ENCODE measurements at places on chromosomes 13 and 19.

- DNase-seq: peak; percentile 61
Observed at GRCh38 chr19:45952686-45953505, 20.8 kb downstream of the NOVA2 start.

DNA sequence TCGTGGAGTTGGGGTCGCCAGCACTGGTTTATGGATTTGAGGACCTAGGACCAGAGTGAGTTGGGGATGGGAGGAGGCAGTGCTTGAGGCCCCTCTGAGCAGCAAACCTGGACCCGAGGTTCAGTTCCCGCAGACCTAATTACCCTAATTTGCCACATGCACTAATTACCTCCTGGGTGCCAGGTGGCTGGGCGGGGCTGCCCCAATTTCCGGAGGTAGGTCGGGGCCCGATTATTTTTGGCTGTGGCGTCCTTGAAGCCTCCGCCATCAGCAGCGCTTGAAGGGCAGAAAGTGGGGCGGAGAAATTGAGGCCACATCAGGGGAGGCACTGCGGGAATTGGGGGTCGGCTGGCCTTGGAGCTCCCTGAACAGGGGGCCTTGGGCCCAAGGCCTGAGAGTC lies 5.9 kb upstream of the HOMER3 start:
- DNase-seq: no peak

DNA sequence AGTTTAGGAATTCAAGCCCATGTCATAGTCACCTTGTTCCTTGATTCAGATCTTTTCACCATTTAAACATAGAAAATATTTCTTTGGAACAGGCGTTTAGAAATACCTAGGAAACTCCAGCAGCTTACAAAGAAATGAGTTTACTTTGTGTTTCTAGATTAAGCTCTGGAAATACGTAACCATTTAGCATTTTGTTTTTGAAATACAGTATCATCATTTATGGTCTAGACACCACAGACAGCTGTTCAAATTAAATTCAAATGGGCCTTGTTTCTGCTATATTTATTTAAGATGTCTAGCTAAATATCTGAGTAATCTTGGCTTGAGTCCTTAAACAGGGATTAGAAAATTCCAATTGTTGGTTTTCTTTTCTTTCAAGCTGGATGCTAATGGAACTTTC lies 228.5 kb downstream of the NDFIP2 start:
- no peak for DNase-seq

- no peak for DNase-seq
Observed at GRCh38 chr19:33386361-33386858, 12.9 kb downstream of the CEBPG start.

GRCh38 chr13:108494991-108495645 lies 134.3 kb upstream of the MYO16 start:
- DNase-seq: no peak

DNA sequence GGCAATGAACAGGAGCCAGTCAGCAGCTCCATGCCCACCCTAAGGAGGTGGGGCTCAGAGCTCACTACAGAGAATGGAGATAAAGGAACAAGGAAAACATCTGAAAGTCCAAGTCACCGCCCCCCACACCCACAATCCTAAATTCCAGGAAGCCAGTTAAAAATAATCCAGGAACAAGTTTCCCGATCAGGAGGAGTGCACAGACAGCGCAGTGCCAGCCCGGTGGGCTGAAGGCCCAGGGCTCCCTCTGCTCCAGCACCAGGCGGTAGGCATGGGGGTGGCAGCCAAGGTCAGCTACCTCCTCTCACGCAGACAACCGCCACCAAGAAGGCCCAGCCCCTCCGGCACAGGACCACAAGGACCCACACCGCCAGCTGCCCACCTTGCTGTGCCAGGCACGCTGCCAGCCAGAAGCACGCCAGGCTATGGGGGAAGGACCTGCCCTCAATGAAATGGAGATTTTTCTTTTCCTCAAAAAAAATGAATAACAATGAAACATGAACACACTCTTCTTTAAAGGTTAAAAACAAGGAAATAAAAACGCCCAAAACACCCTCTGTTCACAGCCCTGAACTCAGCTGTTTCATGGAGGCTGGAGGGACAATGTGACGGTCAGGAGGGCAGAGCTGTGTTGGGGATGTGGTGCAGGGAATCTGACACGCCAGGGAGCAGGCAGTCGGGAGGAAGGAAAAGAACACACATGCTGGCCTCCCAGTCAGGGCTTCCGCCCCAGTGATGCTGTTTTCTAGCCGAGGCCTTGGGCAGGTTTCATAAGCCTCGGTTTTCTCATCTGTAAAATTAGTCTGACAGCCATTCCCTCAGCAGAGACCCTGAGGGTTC lies 11.0 kb downstream of the STK24 start:
- DNase-seq: no peak

DNA sequence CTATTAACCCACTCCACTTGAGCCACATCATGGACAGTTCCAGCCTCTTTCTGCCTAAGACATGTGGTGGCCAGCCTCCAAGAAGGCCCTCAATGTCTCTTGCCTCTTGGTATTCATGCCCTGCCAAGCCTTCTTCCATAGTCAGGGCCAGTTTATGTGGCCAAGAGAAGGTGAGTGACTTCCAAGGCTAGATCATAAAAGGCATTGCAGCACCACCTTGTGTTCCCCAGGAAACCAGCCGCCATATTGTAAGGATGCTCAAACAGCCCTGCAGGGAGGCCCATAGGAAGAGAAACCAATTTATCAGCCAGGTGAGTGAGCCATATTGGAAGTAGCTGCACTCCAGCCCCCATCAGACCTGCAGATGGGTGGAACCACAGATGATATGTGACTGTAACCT lies 12.3 kb upstream of the DNMT1 start:
- DNase-seq: no peak

DNA sequence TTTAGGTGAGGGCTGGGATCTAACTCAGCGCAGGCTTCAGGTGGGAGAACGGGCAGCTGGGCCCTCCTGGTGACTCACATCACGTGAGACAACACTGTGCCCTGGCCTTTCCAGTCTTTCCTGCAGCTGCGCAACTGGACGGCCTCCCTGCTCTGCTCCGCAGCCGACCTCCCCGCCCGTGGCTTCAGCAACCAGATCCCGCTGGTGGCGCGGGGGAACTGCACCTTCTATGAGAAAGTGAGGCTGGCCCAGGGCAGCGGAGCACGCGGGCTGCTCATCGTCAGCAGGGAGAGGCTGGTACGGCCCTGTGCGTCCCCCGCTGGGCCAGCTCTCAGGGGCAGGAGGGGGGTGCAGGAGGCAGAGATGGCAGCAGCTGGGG lies 8.8 kb downstream of the SPPL2B start:
- DNase-seq: no peak

GRCh38 chr19:10643968-10644259 lies 10.2 kb upstream of the ILF3 start:
- DNase-seq: no peak

DNA sequence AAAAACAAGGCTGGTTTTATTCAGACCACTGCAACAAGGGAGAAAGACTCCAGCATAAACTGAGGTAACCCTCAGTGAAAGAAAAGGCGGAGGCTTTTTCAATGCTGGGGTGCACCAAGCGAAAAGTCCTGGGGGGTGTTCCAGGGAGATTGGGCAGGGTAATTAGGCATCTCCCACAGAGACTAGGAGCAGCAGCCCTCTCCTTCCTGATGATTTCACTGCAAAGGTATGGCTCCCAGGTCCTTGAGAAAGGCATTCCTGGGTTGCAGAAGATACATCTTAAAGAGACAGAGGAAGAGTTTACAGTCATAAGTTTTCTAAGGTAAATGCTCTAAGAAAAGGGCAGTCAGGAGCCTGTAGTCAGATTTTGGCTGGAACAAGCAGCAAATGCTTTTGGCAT lies 412.0 kb downstream of the FOXO1 start:
- no peak for DNase-seq

DNA sequence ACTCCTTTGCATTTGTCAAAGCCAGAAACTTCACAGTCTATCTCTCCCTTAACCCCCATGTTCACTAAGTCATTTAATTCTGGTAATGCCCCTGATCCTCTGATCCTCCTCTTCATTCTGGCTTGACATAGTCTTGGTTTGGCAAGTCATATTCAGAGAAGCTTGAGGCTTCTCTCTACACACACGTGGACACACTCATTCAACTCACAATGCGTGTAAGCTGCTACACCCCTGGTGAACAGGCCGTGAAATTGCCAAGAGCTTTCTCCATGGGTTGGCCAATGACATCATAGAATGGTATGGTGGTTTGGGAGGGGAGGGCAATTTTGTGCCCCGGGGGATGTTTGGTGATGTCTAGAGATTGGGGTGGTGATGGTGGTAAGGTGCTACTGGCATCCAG lies 47.9 kb upstream of the FLT1 start:
- DNase-seq: no peak

DNA sequence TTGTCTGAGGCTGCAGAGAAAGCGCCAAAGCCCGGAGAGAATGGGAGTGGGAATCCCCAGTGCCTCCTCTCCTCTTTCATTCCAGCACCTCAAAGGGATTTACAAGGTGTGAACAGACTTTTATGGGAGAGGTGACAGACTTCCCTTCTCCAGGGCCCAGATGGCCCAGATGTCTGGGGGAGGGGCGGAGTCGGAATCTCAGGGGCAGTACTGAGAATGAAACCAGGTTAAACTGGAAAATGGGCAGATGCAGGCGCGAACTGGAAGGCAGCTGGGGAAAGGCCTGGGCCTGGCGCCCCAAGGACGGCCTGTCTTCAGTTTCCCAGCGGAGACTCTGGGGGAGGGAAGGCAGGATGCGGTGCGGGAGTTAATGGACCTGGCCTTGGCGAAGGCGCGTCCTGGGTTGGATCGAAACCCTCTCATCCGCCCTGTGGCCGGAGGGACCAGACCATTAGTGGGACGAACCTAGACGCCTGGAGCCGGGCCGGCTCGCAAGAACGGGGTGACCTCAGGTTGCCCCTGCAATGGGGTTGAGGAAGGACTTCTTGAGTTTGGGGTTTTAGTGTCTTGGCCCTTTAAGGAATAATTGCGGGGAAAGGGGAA lies 592 bp upstream of the TRIP10 start:
- peak; percentile 45 for DNase-seq

DNA sequence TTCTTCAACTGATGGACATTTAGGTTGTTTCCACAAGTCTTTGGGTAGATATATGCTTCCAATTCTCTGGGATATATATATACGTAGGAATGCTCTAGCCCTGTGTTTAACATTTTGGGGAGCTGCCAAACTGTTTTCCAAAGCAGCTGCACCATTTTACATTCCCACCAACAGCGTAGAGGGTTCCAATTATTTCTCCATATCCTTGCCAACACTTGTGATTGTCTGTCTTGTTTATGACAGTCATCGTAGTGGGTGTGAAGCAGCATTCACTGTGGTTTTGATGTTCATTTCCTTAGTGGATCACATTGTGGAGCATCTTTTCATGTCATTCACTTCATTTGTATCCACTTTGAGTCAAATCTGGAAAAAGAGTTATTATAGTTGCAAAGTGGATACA lies 4.7 kb upstream of the CBLC start:
- DNase-seq: no peak

GRCh38 chr19:49890349-49891311 lies 6.1 kb downstream of the IL4I1 start:
- DNase-seq: peak; percentile 74

DNA sequence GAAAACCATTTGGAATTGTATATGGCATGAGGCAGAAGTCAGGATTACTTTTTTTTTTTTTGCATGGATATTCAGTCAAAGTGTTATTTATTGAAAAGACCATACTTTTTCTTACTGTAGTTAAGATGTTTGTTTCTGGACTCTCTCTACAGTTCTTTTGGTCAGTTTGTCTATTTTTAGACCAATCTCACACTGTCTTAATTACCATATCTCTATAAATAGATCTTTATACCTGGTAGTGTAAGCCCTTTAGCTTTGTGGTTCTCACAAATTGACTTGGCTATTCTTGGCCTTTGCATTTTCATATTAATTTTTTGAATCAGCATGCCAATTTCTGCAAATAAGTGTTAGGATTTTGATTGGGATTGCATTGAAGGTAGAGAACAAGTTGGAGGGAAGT lies 96.8 kb downstream of the MAB21L1 start:
- DNase-seq: no peak

- no peak for DNase-seq
Observed at GRCh38 chr19:3465552-3465951, 14.8 kb downstream of the SMIM24 start.

- peak; percentile 89 for DNase-seq
Observed at GRCh38 chr13:113724780-113725315, 34.2 kb upstream of the TMEM255B start.

- DNase-seq: no peak
Observed at GRCh38 chr13:28684257-28684656, 25.3 kb downstream of the POMP start.

DNA sequence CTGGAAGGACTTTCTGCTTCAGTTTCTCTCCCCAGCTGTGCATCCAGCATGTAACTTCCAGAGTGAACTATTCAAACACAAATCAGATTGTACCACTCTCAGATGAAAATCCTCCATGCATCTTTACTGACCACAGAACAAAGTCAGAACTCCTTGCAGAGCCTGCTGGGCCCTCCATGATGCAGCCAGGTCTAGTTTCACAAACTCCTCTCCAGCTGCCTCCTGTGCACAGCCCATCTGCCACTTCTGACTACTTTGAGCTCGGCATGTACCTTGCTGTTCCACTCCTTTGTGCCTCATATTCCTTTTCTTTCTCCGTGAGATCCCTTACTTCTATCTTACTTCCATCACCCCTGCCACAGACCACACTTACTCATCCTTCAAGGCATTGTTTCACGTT lies 31.4 kb downstream of the NALCN start:
- no peak for DNase-seq

- no peak for DNase-seq
Observed at GRCh38 chr19:48606463-48607358, at the start of gene SPACA4. Gene SPACA4, plus strand, starts transcription at chr19:48606742. Its CDS starts 237 bp downstream, at chr19:48606979.

GRCh38 chr19:33503433-33504057 lies 18.0 kb downstream of the PEPD start:
- DNase-seq: no peak

DNA sequence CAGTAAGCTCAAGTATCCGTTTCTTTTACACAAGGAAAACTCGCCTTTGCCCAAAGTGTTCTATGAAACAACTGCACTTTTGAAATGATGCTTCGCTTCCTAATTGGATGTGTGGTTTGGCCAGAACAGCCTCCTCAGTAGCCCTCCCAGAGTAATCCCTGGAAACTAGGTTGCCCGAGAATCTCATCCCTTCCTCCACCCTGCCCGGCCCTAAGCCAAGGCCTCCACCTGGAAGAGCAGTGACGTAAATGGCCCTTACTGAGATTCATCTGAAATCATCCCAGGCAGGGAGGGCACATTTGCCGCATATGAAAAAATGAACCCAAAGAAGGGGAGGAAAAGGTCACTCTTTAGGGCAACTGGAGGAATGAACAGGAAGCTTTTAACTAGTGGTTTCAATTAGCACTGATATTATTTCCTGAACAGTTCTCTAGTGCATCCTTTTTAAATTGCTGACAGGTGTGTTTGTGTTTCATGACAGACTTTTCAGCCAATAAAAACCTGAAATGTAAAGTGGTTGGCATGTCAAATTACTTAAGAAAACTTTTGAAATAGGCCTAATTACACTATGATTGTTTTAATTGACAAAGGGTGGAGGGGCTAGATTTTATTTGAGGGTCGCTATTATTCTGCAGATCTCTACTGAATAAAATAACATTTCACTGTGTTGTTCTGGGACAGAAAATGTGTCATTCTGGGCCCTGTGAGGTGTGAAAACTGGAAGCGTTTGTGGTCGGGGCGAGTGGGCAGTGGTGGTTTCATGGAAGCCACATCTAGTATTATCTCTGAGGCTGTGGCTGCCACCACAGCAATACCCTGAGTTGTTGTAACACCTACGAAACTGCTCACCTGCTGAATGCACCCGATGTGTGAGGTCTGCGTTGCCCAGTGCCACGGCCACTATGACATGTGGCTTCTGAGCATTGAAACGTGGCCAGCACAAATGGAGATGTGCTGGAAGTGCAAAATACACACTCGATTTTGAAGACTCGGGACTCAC lies 112.1 kb downstream of the ZIC5 start:
- peak; percentile 84 for DNase-seq

GRCh38 chr19:15469513-15470297 lies 5.4 kb upstream of the RASAL3 start:
- peak; percentile 51 for DNase-seq

GRCh38 chr19:46015687-46016425 lies 7.0 kb downstream of the PGLYRP1 start:
- peak; percentile 60 for DNase-seq

All from stimulated activated CD4-positive, alpha-beta T cell treated with anti-CD3 and anti-CD28 coated beads, Interleukin-15, amount 100 ng/mL, for 24 hours (primary cell).